ENCODE measurements at places on chromosomes 6 and 20.

DNA sequence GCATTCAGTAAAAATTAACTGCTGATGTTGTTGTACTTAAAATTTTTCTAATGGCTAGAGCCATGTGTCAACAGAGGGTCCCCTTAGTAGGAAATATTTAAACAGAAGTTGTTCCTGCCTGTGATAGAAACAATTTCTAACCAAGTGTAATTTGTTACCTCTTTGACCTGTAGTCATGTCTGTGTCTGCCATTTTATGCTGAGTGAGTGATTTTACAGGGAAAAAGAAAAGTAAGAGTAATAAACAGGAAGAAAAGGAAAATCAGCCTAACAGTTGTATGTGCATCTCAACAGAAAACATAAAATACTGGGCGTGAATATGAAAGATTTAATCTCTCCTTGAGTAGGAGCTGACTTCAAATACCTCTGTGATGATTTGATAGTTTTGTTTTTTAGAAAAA lies 172.0 kb downstream of the FARS2 start:
- no peak for DNase-seq

- no peak for DNase-seq
Observed at GRCh38 chr6:151009576-151009975, 144.1 kb downstream of the MTHFD1L start.

- DNase-seq = no peak
Observed at GRCh38 chr20:9574181-9574580, 59.8 kb downstream of the LAMP5 start.

DNA sequence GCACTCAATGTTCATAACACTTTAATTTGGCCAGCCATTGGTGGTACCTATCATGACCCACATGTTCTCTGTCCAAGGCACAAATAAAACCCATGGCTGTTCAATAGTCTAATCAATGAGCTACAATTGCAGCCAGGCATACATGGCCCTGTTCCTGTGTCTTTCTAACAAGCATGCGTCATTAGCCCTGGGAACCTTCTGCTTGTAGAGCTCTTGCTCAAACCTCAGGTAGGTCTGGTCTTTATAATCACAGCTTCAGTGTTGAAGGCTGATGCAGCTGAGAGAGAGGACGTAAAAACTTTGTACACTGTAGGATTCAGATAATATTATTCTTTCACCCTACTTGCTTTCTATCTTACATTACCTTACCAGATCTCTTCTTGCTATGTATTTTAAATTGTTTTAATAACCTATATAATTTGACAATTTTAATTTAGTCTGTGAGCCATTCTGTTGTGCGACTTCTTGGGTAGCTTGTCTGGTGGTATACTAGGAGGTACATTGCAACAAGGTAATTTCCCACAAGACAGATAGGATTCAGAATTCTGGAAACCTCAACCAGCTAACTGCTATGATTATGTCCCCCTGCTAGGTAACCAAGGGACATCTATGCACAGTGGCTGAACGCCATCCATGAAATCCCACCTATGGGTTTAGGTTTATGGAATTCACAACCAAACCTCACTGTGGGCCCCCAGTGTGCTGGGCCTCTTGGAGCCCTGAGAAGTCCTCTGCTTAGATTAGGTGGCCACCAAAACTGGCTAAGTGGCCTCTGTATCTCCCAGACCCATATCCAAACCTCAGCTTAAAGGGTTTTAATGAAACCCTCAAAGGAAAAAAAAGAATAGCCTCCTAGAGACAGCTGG lies 55.4 kb upstream of the RIPOR2 start:
- no peak for DNase-seq

- DNase-seq = no peak
Observed at GRCh38 chr20:35144694-35145093, 2.4 kb downstream of the EDEM2 start.

DNA sequence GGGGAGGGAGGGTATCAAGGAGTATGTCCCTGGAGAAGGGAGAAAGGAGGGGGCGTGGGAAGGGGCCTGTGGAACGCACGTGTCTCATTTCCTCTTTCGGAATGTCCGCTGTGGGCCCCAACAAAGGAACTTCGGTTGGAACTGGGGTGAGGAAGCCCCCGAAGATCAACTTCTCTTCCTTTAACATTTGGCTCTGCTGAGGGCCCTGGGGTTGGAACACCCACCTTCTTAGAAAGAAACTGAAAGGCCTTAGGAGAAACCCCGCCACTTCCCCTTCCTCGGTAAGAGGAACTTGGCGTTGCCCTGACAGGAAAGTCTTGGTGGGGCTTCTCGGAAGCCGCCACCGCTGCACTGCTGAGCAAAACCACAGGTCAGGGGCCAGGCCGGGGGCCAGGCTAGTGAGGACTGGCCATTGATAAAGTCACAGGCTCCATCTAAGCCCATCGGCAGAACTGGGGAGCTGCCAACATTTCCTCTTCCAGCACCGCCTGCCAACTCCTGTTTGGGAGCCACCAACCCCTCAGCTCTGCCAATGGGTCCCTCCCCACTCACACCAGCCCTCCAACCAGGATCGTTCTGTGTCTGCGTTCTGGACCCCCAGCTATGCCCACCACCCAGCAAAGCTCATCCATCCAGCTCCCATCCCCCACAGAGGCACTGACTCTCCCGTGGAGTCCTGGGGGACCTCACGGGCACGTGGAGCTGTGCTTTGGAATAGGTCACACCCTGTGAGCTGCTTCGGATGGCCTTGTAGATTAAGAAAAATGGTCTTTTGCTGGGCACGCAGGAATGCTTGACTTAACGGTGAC lies 44.8 kb downstream of the FGD2 start:
- DNase-seq = no peak

GRCh38 chr20:46368902-46369268 lies 37.5 kb downstream of the ELMO2 start:
- no peak for DNase-seq

GRCh38 chr20:31517373-31517772 lies 3.1 kb downstream of the HM13 start:
- no peak for DNase-seq

- no peak for DNase-seq
Observed at GRCh38 chr6:30543821-30544220, 12.5 kb downstream of the GNL1 start.

DNA sequence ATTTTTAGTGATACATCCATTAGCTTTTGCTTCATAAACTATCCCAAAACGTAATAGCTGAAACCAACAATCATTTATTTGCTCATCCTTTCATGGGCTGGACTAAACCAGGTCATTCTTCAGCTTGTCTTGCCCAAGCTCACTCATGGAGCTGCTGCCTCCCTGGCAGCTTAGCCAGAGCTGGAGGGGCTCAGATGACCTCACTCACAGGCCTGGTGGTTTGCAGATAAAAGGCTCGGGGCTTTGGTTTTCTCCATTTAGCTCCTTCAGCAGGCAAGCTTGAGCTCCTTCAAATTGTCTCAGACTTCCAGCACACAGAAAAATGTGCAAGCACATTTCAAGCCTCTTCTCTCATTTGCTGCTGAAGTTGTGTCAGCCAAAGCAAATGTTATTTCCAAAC lies 139.1 kb downstream of the BTBD3 start:
- DNase-seq = no peak

Measured in right renal cortex interstitium (tissue), 3 donors.